Stimulated activated CD4-positive, alpha-beta T cell treated with anti-CD3 and anti-CD28 coated beads, TNF-alpha, amount 100 ng/mL, for 4 hours (primary cell): ENCODE measurements at places on chromosomes 12 and 14.

GRCh38 chr12:51424094-51424661, 453 bp upstream of the SLC4A8 start:
- no peak for DNase-seq

- DNase-seq, result no peak
These were observed 251.5 kb downstream of the RMST start for GRCh38 chr12:97714107-97714563.

- no peak for DNase-seq
These were observed 2.3 kb downstream of the JDP2 start for GRCh38 chr14:75430116-75430515.

DNA sequence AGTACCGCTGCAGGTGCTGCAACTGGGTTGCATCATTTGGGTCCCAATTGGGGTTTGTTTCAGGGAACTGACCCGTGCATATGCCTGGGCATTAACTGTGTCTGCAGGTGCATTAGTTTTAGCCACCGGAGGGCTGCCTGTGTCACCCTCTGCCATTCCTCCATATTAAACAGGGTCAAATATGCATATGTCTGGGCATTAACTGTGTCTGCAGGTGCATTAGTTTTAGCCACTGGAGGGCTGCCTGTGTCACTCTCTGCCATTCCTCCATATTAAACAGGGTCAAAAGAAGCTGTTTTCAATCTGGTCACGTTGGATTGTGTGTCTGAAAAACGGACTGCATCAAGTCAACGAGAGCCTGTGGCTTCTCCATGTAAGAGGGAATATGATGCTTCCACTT, 1317.0 kb downstream of the TMEM121 start:
- no peak for DNase-seq

DNA sequence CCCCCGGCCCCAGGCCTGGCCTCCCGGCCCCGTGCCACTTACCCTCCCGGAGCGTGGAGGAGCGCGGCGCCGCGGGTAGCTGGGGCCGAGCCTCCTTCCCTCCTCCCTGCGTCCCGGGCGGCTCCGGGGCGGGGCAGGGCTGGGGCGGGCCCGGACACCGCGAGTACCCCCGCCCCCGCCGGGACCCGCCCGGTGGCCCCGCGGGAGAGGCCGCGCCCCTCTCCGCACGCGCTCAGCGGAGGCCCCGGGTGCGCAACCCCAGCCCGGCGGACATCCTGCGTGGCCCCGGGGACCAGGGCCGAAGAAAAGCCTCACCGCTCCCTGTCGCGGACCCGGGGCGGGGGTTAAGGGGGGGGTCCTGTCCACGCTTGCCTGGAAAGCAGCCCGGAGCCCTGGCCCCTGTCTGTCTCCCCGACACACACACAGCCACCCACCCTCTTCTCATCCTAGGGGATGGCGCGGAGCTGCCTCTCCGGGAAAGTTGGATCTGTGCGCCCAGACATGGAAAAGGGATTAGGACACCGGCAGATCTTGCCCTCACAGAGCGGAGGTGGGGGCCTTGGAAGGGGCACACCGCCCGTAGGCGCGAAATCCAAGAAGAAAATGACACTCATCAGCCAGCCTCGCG, at the start of gene SYNE3:
Gene SYNE3 (minus strand): TSS at position 97 of the 628 bp plus-strand sequence. CDS start 40,829 bp downstream, outside the sequence.
- no peak for DNase-seq

DNA sequence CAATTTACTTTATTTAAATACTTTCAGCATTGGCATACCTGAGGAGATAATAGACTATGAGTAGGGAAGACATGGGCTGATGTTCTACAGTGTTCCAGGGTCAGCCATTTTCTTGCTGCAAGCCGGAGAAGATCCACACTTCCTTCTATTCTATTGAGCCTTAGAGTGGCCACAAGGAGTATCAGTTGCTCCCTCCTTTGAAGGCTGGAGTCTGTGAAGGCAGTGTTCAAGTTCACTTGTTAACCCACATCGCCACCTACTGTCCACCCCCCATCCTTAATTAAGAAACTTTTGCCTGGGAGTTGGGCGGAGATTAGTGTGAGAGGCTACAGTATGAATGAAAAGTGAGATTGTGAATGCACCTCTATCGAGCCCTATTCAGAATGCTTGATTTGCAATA, 666.6 kb downstream of the NRXN3 start:
- no peak for DNase-seq

GRCh38 chr12:131908092-131909080, 14.0 kb downstream of the ULK1 start:
- no peak for DNase-seq

- DNase-seq, result no peak
These were observed 83.2 kb upstream of the STAC3 start for GRCh38 chr12:57334219-57334618.

DNA sequence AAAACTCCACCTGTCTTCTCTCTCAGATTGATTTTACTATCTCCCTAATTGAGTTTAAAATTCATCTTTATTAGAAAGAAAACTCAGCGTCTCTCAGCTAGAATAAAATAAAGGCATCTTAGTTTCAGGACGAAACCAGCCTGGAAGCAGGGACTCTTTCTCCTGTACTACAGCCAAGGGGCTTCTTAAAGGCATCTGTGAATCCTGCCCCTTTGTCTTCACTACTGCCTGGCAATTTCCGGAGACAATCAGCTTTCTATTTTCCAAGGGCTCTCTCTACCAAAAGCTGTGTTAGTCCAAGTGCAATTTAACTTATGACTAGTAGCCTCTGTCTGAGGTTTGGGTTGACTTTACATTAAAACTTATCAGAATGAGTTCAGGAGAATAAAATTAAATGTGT, 623.3 kb upstream of the FOXG1 start:
- no peak for DNase-seq

DNA sequence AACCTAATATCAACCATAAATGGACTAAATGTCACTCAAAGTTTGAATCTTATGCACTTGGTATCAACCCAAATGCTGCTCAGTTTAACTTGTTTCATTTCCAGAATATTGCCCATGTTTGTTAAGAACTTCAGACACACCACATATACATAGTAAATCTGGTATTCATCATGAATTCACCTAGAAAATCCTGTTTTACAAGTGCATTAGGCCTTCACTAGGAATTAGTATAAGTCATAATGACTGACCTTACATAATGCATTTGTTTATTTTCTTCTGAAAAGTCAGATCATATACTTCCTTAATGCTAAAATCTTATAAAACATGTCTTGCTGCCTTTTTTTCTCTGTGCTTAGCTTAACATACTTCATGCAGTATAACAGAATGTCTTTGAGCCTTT, 66.1 kb downstream of the ABCD2 start:
- no peak for DNase-seq

DNA sequence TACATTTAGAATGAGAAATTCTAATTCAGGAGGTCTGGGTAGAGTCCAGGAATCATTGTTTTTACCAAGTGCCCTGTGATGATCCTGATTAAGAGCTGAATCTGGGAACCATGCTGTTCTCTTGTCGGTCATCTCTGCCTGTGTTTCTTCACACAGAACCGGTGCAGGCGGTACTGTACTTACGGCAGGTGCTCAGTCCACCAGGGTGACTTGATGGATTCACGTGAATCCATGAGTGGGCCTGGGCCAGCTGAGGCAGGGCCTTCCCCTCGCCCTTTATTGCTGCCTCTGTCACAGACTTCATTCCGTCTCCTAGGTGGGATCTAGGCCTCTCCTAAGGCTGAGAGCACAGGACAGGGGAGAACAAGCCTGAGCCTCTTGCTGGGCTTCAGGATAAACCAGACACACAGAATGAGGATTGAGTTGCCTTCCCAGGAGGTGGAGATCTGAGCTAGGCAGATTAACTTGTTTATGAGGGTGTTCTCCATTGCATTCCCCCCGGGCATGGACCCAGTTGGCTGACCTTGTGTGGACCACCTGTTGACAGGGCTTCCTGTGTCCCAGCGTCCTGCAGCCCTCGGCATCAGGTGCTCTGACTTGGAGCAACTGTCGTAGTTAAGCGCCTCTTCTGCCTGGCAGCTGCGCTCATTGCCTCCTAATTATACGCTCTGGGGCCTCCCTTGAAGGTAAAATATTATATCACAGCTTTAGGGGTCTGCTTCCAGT, 42.1 kb downstream of the B4GALNT3 start:
- DNase-seq, result no peak

DNA sequence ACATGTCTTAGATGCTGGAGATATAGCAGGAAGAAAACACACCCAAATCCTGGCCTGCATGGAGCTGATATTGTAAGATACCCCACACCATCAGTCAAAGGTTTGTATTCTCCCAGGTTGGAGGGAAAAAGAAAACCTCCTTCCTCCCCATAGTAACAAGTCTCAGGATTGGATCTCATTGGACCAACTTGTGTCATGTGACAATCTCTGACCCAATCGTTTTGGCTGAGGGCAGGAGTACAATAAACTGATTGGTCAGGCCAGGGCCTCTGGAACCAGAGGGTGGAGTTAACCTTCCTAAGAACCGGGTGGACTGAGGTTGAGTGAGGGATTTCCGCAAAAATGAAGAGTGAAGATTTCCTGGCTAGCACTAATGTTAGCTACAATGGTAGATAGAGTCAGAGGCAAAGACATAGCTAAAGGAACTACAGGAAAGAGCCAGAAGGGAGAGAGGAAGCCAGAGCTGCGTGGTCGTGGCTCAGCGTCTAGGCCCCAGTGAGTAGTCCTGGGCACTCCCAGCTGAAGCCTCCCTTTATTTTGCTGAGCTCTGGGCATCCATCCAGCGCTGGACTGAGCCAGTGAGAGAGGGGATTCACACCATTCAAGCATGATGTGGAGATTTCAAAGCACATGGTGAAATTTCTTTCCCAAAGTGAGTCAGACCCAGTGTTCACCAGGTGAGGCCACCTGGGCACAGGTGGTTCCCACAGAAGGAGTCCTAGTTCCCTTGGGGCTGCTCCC, 219.9 kb downstream of the AACS start:
- no peak for DNase-seq

DNA sequence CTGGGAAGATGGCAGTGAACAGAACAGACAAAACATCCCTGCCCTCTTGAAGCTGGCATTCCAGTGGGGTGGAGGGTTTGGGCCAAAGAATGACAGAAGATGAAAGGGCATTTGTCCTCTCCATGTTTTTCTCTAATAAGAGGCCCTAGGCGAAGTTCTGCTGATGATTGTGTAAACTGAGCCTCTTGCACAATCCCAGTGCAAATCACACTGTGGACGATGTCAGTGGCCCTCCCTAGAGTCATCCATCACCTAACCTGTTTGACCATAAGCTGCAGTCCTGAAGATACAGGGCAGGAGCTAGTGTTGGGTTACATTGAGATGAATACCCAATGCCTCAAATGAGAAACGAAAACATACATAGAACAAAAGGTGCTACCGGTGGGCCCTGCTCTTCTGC, 622.4 kb upstream of the TBX3 start:
- DNase-seq, result no peak

- DNase-seq, result no peak
These were observed 10.7 kb downstream of the EID3 start for GRCh38 chr12:104314242-104314614.

- DNase-seq, result no peak
These were observed 51.9 kb downstream of the CPSF2 start for GRCh38 chr14:92173668-92174067.

GRCh38 chr12:63907561-63907960, 63.1 kb downstream of the SRGAP1 start:
- no peak for DNase-seq

DNA sequence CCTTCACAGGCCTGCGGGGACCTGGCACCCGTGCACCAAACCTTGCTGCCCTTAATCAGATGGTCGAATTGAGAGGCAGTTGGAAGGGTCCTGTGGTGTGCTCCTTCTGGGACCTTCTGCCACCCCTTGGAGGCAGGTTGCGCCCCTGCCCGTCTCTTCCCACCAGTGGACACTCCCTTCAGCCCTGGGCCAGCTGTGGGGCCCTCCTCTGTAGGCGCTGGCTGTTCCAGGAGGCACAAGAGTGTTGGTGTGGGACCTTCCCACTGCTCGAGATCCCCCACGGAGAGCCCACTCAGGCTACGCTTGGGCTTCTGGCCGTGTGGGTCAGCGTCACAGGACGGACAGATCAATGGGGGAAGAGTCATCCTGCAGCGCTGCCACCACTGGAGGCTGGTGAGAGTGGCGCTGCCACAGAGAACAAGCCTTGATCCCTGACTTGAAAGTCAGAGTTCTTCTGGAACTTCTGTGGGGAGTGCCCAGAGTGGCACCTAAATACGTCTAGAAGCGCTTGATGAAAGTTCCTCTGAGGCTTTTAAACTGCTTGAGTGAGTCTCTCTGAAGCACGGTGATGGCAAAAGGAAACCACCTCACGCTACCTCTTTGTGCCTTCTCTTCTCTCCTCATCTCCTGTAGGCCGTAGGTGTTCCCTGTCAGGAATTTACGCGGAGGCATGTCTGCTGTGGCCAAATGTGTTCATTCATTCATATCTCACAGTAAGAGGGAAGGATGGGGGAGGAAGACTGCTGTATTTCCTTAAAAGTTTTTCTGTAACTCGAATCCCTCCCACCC, 48.3 kb downstream of the TRAF3 start:
- no peak for DNase-seq

DNA sequence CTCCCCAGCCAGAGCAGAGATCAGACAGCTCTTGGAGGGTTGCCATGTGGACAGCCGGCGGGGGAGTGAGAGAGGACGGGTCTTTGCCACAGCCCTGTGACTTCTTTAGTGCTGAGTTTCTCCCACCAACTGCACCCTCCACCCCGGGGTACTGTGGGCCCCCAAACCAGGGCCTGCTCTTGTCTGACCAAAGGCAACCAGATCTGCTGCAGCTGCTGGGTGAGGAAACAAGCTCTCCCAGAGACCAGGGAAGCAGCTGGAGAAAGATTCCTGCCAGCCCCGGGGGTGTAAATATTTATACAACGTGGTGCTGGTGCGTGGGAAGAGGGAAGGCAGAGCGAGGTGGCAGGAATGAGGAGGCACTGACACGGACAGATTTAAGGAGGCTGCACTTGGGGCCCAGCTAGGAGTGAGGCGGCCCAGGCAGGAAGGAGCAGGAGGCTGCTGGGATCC, 14.3 kb upstream of the ZFP36L1 start:
- no peak for DNase-seq

GRCh38 chr12:101563212-101563611, 31.6 kb upstream of the MYBPC1 start:
- DNase-seq, result no peak

GRCh38 chr12:105036937-105037649, 47.2 kb downstream of the ALDH1L2 start:
- no peak for DNase-seq

GRCh38 chr14:34356264-34356654, 105.8 kb downstream of the SPTSSA start:
- no peak for DNase-seq

DNA sequence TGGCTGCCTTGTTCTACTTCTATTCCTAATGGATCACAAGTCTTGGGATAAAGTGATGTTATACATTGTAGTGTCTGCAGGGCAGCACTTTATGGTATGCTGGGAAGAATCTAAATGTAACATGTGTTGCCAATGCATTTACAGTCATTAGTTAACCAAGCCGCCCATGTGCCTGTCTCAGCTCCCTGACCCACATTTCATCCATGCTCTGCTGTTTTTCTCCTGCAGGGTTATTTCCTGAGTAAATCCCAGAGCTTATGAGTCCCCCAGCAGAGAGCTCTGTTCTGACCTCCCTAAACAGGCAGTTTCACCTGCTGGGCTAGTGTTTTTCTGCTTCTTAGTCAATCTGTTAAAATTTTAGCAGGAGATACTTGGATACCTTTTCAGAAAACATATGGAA, 4.4 kb upstream of the TMTC2 start:
- no peak for DNase-seq
